T-helper 1 cell (primary cell): ENCODE measurements at places on chromosomes 6 and 20.

DNA sequence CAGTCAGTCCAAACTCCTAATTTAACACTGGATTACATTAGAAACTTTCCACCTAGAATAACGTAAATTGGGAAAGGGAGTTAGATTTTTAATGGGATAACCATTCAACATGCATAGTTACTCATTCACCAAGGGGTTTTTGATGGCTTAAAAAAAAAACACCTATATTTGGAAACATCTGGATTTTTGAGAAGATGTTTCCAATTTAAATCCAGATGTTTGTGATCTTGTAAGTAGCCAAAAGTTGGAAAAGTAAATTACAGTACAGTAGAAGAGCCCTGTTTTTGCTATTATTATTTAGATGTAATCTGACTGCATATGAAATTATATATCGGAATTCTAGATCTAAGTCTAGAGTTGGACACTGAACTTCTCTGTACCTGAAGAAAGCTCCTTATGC is 478.2 kb downstream of the CD83 start:
- DNase-seq, result no peak

DNA sequence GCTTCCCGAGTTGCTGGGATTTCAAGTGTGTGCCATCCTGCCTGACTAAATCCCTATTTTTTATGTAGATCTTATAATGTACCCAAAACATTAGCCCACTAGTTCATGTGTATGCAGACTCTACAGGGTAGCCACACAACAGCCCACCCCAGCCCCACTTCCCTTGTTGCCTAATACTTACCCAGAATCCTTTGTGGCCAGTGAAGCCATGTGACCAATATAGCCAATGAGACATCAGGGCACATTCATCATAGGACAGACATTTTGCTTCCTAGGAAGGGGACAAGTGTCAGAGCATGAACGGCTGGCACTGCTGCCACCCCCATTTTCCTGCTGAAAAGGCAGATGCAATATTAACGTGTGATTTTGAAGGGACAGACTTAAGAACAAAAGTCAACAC is 36.0 kb upstream of the TCP11 start:
- no peak for DNase-seq

- no peak for DNase-seq
These were observed 35.3 kb downstream of the ESR1 start for GRCh38 chr6:151842816-151843215.

- no peak for DNase-seq
These were observed 93.3 kb upstream of the MARCKS start for GRCh38 chr6:113763876-113764275.

DNA sequence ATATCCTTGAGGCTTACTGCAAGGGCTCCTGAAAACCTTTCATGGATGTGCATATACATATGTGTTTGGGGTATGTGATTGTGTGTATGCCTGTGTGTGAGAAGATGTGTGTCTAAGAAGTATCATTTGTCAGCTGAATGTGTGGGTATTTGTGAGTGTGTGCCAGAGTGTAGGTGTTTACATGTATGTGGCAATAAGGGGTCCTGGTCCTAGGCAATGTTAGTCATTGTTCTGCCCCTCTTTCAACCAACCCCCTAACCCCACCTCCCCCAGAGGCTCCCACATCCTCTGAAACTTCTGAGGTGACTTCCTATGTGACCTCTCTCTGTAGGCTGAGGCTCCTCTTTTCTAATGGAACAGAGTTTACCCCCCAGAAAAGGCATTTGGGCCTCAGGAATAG is 186.4 kb downstream of the LRFN2 start:
- DNase-seq, result no peak

- DNase-seq, result no peak
These were observed 7.6 kb downstream of the HLA-A start for GRCh38 chr6:29949934-29950333.

GRCh38 chr6:169167581-169168301 is 85.9 kb downstream of the THBS2 start:
- no peak for DNase-seq

- DNase-seq, result no peak
These were observed 29.3 kb upstream of the TBC1D7 start for GRCh38 chr6:13357551-13358075.

DNA sequence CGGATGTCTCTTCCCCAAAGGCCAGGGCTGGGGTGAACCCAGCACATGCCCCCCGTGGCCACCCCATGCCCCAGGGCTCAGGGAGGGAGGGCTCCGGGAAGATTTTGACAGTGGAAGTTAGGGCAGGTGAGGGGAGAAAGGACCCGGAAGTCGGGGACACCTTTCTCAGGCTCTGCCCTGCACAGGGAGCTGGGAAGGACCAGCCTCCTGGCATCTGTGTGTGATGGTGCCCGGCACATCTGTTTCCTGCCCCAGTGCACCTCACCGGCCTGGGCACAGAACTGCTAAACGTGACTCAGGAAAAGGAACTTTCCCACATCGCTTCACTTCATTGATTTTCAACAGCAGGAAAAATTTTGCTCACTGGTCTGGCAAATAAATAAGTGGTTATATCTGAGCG is 141.1 kb upstream of the AFDN start:
- DNase-seq, result no peak

DNA sequence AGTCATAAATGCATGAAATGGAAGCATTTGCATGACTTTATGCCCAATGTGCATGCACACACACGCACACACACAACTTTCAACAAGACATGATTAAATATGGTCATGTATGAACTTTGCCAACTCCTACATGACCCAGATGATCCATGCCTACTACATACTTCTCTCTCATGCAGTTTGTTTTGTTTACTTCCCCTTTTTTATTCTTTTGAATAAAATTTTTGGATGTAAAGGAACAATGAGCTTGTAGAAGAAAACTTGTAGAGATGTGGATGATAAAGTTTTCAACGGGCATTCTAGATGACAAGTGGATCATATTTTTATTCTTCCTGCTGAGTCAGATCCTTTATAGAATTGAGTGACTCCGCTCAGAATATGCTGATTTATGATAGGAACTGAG is 50.8 kb upstream of the AIG1 start:
- DNase-seq, result no peak

- DNase-seq, result no peak
These were observed 42.2 kb upstream of the STK35 start for GRCh38 chr20:2059411-2059810.

DNA sequence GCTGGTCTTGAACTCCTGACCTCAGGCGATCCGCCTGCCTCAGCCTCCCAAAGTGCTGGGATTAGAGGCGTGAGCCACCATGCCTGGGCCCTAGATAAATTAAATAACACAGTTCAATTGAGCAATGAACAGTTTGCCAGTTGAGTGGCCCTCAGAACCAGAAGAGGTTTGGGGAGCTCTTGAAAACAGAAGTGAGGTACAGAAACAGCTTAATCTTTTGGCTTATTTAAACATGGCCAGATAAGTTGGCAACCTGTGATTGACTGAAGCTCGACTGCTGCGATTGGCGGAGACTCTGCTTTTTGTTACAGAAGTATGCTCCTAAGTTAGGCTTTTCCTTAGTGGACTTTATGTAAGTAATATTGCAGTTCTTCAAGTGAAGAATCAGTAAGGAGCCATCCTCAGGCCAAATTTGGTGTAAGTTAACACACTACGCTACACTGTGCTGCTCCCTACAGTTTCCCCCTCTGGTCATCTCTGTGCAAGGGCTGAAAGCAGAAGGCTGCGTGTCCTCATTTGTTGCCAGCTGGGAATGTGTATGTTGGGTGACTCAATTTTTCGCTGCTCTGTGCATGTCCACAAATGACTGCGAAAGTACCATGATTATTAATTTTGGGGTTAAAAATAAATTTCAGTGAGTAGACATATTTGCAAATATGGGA is 9.8 kb downstream of the XRN2 start:
- DNase-seq, result no peak

GRCh38 chr20:54014293-54014926 is 56.0 kb downstream of the BCAS1 start:
- DNase-seq, result no peak

- no peak for DNase-seq
These were observed 35.0 kb downstream of the AKIRIN2 start for GRCh38 chr6:87667032-87667431.

DNA sequence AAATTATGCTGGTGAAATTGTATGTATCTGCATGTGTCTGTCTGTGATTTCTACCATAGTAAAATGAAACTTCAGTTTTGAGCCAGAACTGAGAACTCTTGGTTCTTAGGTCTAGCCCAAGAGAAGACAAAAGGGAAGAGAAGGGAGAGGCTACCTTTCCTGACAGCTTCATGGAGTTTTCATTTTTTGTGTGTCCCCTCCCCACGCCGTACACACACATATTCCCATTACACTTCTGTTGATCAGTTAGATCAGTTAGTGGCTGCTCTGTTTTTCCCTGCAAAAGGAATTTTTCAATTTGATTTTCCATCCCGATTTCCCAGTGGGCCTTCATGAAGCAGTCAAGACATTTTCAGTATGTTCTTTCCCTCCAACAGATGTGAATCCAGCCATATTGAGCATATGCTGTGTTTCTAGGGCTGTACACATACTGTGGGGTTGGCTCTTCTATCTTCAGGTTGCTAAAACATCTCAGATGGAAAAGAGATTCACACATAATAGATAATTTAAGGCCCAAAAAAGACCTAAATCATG is 52.5 kb downstream of the HIVEP1 start:
- DNase-seq, result no peak

- DNase-seq, result no peak
These were observed 191.9 kb downstream of the BCAS1 start for GRCh38 chr20:53878262-53879047.
